T-cell (primary cell): ENCODE measurements at places on chromosomes 3 and 15.
A peak's percentile ranks its signal among the peaks of the same experiment; 100 is the strongest.

GRCh38 chr15:58201516-58201915, 63.3 kb downstream of the AQP9 start:
- H3K4me1 ChIP-seq = no peaks in the 10 kb centered on the region
- no peak overlapping the region for H3K4me3 ChIP-seq
- no peak overlapping the region for H3K27ac ChIP-seq
- no peaks in the 10 kb centered on the region for H3K27me3 ChIP-seq

- DNase-seq = no peak
- H3K36me3 ChIP-seq = no peaks in the 10 kb centered on the region
- no peak overlapping the region for H3K4me3 ChIP-seq
- H3K27me3 ChIP-seq = no peaks in the 10 kb centered on the region
- H3K4me1 ChIP-seq = no peaks in the 10 kb centered on the region
These were observed 357.7 kb downstream of the TIGIT start for GRCh38 chr3:114651555-114651954.

GRCh38 chr3:76724706-76725105, 315.2 kb upstream of the ROBO2 start:
- no peaks in the 10 kb centered on the region for H3K27me3 ChIP-seq
- H3K4me3 ChIP-seq = no peak overlapping the region
- H3K4me1 ChIP-seq = no peaks in the 10 kb centered on the region
- H3K27ac ChIP-seq = no peak overlapping the region
- H3K36me3 ChIP-seq = no peaks in the 10 kb centered on the region

DNA sequence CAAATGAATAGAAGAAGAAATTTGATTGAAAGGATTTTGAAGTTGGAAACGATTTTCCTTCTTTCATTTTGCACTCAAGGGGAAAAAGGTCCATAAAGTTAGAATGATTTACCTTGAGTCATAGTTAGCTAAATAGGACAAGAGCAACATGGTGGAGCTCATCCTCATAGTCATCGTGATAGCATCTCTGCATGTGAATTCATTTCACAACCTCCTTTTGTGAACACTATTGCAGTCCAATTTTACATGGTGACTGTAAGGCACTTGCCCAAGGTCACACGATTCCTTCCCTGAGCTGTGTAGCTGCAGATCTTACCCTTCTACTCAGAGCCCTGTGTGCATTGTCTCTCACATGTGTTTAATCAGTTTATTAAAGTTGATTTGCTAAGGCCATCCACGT, 359.8 kb upstream of the C2CD4B start:
- no peaks in the 10 kb centered on the region for H3K27me3 ChIP-seq
- no peak overlapping the region for H3K27ac ChIP-seq

- no peak for DNase-seq
- no peaks in the 10 kb centered on the region for H3K4me1 ChIP-seq
- H3K4me3 ChIP-seq = no peak overlapping the region
- H3K27me3 ChIP-seq = peaks cover 21% of the 10 kb centered on the region
These were observed 70.7 kb downstream of the FAM43A start for GRCh38 chr3:194756460-194756779.

DNA sequence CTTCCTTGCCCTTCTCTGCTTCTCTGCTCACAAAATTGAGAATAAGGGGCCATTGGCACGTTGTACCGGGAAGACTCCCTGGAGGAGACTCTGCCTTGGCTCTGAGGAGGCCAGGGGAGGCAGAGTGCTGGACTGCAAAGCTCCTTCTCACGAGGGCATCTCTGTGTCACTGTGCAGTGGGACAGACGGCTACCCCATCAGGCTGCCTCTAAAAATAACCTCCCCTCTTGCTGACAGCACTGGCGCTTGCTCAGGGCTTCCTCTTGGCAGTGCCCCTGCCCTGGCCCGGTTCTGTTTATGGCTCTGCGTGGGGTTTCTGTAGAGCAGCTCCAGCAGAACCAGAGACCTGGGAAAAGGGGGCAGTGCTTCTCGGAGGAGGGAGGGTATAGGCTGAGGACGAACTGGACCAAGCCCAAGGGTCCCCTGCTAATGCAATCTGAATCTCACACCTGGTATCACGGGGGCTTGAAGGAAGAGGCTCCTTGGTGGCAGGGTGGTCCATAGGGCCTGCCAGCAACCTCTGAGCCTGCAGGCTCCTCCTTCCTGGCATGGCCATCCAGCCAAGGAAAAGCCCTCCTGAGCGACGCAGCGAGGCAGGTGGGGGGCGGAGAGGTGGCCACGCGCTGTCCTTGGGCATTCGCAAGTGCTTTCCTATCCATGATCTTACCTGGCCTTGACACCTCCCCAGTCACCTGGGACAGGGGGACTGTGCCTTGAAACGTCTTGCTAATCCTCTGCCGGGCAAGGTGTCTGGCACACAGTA, 63.3 kb upstream of the TLE3 start:
- H3K27ac ChIP-seq = no peak overlapping the region
- H3K4me1 ChIP-seq = no peaks in the 10 kb centered on the region
- H3K27me3 ChIP-seq = peaks cover 24% of the 10 kb centered on the region
- no peak for DNase-seq
- H3K36me3 ChIP-seq = no peaks in the 10 kb centered on the region

DNA sequence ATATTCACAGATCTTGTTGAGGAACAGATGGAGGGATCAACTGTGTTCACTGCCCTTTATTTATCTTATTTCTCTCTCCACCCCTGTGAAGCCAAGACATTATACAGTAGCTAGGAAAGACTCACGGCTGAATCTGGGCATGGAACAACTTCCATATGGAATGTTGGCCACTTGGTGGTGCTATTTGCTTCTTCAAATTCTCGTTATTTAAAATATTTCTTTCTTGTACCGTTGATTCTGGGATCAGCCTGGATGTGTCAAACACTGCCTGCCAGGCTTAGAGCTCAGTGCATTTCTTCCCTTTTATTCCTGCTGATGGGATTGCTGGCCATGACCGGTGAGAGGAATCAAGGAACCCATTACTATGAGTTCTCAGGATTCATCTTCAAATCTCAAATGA, 17.5 kb upstream of the GASK1A start:
- H3K4me3 ChIP-seq = no peak overlapping the region
- DNase-seq = no peak
- H3K4me1 ChIP-seq = peaks cover 24% of the 10 kb centered on the region
- no peak overlapping the region for H3K27ac ChIP-seq
- H3K36me3 ChIP-seq = no peaks in the 10 kb centered on the region

GRCh38 chr3:126968391-126969390, 14.2 kb upstream of the PLXNA1 start:
- no peak overlapping the region for H3K4me3 ChIP-seq
- H3K4me1 ChIP-seq = no peaks in the 10 kb centered on the region
- no peak overlapping the region for H3K27ac ChIP-seq

DNA sequence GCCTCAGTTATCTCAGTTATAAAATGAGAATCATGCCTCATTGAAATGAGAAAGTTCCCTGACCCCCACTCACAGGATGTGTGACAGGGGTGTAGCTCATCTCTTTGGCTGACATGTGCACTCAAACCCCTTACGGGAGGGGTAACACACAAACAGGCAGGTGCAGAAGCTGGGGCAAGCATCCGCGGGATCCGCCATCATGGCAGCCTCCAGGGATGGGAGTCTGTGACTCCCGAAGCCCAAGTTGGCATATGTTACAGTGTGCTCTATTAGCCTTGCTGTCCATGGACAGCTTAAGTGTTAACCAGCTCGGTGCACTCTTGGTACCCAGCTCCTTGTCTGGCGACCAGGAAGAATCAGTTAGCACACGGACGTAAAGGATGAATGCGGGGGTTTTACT, 822.7 kb upstream of the SEMA6D start:
- H3K4me3 ChIP-seq = no peak overlapping the region
- H3K27ac ChIP-seq = no peak overlapping the region
- no peaks in the 10 kb centered on the region for H3K4me1 ChIP-seq
- H3K36me3 ChIP-seq = no peaks in the 10 kb centered on the region

DNA sequence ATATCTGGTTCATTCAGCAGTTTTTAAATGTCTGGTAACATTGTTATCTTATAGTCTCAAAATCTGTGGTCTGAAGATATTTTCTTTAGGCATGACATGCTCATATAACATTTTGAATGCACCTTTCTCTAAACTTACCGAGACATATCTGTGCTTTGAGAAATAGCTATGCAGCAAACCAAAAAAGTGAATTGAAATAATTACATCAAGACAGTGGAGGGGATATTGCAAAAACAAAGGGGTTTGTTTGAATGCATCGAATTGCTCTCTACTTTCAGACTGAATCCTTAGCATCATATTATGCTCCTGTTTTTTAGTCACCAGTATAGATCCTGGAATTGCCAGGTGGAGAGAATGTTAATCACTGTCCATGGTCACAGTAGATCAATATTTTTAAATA, 5.1 kb downstream of the ARPP21 start:
- peaks cover 16% of the 10 kb centered on the region for H3K4me1 ChIP-seq
- no peak overlapping the region for H3K27ac ChIP-seq
- no peak overlapping the region for H3K4me3 ChIP-seq

DNA sequence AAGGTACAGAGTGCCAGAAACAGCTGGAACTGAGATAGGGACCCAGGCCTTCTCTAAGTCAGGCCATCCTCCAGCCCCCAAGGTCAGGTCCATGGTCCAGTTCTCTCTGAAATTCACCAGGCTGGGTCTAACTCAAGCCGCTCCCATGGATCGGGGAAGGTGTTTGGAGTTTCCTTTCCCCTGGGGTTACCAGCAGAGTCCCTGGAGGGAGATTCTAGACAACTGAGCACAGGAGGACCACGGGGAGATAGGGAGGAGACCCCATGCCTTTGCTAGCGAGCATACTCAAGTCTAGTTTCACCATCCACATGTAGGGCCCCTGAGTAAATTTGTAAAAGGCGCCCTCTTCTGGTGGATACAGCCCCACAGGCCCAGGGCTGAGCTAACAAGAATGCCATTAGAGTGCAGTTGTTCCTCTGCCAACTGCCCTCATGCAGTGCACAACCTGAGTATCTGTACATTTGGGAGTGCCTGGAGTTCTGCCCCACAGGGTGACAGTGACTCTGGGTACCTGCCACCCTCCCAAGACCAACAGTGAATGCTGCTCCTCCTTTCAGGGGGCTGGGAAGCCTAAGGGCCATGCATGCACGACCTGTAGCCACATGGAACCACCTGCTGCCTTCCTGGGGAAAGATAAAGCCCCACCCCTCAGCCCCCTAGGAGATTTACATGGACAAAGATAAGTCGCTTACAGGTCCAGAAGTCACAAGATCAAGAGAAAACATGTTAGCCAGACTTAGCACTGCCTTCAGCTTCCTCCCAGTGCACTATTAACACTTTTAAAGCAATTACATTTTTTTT, 89.0 kb downstream of the IQSEC1 start:
- no peak overlapping the region for H3K4me3 ChIP-seq
- H3K36me3 ChIP-seq = peaks cover 41% of the 10 kb centered on the region
- peaks cover 67% of the 10 kb centered on the region for H3K4me1 ChIP-seq

GRCh38 chr3:45994419-45995235, 997 bp downstream of the FYCO1 start:
- H3K4me1 ChIP-seq = peaks cover 62% of the 10 kb centered on the region
- H3K4me3 ChIP-seq = peak overlapping the region; percentile 72
- peak overlapping the region; percentile 95 for H3K27ac ChIP-seq
- peaks cover 6% of the 10 kb centered on the region for H3K27me3 ChIP-seq

GRCh38 chr15:72354496-72354895, 21.3 kb downstream of the HEXA start:
- H3K4me1 ChIP-seq = no peaks in the 10 kb centered on the region
- no peak overlapping the region for H3K4me3 ChIP-seq
- peaks cover 79% of the 10 kb centered on the region for H3K36me3 ChIP-seq

DNA sequence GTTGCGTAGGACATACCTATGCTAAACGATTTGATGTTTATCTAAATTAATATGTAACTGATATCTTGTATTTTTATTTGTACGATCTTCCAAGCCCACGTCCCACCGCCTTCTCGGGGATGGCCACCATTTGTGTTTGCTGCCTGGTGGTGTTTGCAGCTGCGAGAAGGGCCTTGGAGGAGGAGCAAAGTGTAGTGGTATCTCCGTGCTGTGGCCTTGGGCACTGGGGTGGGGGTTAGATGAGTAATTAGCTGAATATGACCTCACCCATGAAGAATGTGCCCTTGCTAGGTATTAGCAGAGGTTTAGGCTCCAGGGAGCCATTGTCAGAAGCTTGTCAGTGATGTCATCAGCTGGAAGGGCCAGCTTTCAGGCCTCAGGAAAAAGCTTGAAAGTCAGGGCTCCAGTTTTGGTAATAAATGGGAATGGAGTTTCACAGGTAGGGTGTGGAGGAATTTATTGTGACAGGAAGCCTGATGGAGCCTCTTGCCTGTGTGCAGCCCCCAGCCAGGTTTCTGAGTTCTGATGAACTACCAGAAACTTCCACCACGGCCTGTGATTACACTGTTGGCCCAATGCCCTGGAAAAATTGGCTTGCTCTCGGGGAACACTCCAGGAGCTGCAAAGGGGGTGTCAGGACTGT, 41.0 kb downstream of the FLNB start:
- H3K27me3 ChIP-seq = no peaks in the 10 kb centered on the region
- H3K36me3 ChIP-seq = no peaks in the 10 kb centered on the region
- peaks cover 5% of the 10 kb centered on the region for H3K4me1 ChIP-seq
- H3K4me3 ChIP-seq = no peak overlapping the region
- DNase-seq = no peak

- no peaks in the 10 kb centered on the region for H3K36me3 ChIP-seq
- no peak overlapping the region for H3K4me3 ChIP-seq
- H3K27ac ChIP-seq = no peak overlapping the region
- peaks cover 3% of the 10 kb centered on the region for H3K27me3 ChIP-seq
These were observed 46.7 kb downstream of the PTPRG start for GRCh38 chr3:61608072-61608471.

DNA sequence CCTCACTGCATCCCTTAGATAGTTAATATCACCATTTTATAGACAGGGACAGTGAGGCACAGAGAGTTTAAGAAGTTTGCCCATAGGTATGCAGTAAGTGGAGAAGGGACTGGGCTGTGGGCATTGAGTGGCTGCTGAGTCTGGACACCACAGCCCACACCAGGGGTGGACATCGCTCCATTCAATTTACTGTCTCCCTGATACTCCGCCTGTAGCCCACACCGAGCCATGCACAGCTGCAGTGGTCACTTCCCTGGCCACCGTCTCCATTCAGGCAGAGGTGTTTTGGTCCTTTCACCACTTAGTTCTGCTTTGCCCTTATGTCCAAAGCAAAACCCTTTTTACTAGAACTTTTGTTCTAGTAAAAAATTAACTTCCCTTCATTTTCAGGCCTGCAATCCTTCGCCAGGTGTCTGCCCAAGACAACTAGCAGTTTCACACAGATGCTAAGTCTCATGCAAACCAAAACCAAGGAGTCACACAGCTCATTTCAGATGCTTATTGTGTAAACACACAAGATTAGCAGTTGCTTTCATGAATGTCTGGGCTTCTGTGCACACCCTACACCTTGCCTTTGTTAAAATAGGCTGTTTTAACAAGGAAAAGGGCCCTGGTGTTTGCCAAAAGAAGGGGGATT, 30.1 kb downstream of the ZNF35 start:
- no peaks in the 10 kb centered on the region for H3K27me3 ChIP-seq
- H3K27ac ChIP-seq = no peak overlapping the region
- H3K36me3 ChIP-seq = peaks cover under 1% of the 10 kb centered on the region
- no peak for DNase-seq
- H3K4me3 ChIP-seq = no peak overlapping the region

DNA sequence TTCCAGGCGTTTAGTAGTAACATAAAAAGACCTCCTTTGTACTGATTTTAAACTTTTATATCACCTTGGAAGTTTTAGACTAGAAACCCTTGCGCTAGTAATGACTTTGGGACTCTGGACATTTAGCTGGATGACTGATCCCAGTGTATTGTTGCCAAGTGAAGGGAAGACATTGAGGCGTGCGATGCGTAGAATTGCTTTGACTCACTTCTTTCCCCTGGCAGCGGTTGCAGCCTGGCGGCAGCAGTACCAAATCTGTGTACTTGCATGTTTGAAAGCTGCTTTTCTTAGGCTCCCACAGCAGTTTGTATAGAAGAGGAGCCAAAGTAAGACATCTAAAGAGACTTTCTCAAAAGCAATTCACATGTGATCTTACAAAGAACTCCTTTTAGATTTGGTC, 151.6 kb downstream of the BBX start:
- no peak for DNase-seq
- H3K4me1 ChIP-seq = peaks cover 6% of the 10 kb centered on the region
- no peaks in the 10 kb centered on the region for H3K36me3 ChIP-seq
- no peaks in the 10 kb centered on the region for H3K27me3 ChIP-seq
